AG20443 (cell line): ENCODE measurements at places on chromosomes 16 and 17.

DNA sequence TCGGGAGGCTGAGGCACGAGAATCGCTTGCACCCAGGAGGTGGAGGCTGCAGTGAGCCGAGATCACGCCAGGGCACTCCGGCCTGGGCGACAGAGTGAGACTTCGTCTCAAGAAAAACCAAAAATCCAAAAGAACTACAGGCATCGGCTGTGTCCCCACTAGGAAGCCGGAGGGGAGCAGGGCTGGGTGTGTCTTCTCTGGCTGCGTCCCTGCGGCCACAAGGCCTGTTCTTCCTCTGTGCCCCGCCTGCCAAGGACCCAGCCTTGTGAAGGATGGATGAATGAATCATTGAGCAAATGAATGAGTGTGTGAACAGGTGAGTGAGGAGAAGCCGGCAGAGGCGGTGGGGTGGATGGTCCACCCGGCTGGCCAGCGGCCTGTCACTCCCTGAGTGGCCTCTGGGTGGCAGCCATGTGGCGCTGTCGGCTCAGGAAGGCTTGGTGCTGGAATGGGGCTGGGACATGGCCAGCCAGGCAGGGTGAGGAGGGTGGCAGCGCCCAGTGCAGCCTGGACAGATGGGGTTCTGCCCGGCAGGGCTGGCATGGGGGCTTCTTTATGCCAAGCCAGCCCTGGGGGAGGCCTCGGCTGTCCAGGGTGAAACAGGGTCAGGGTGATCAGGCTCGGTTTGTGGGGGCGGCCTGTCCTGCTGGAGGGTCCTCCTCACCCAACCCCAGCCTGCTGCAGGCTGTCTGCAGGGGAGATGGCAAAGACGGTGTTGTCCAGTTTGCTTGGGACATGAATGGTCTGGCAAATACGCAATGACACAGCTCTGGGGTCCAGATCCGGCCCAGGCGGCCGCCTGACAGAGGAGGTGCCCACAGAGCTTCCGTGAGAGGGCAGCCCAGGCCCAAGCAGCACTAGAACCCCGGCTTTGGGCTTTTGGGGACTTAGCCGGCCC lies 21.7 kb downstream of the SLC25A10 start:
- peak; percentile 96 for DNase-seq

DNA sequence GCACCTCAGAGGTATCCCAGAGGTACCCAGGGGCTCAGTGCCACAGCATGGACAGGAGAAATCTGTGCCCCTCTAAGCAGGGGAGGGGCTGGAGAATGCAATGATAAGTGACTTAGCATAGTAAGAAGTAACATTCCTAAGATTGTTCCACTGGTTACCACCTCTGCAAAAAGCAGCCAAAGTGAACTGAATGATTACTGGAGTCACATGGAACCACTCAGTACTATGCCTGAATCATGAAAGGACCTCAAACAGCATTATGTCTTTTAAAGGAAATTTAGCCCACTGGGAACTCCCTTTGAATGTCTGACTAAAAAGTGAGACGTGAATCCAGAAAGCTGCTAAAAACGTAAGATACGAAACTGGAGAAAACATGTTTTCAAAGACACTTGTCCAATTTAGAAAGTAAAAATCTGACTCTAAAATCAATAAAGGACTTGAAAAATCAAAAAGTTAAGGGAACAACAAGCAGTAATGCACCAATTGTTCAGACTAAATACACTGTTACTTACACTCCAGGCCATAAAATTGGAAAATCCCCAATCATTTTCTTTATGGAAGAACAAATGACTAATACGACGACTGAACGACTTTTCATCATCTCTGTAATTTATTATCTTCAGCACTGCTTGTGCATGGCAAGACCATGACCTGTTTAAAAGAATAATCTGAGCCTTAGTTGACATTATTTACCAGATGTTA lies 38.6 kb downstream of the LITAFD start:
- peak; percentile 44 for DNase-seq

DNA sequence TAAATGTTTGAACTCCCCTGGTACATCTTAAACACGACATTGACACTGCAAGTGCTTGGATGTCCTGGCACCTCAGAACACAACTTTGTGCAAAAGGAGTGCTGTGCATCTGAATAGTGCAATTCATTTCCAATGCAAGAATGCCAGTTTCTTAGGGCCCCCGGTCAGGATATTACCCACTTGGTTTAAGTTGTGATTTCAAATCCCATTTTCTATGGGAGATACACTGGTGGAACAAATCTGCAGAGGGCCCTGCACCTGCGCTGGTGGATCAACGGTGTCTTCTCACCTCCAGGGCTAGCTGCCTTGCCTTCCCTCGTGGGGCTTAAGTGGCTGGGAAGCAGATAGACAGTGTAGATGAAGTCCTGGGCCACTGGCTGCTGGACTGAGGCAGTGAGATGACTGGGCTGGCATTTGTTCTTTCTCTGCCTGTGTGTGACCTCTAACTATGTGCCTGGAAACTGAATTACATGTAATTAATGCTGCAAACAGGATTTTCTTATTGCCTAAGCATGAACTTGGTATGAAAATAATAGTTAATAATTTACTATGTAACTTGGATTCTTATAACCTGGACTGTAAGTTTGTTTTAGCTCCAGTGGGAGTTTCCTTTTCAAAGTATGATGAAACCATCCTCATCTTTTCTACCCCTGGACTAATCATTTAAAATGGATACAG lies 20.9 kb downstream of the HAPSTR1 start:
- DNase-seq = no peak

- peak; percentile 48 for DNase-seq
Observed at GRCh38 chr16:82432261-82432660, 194.5 kb upstream of the CDH13 start.

DNA sequence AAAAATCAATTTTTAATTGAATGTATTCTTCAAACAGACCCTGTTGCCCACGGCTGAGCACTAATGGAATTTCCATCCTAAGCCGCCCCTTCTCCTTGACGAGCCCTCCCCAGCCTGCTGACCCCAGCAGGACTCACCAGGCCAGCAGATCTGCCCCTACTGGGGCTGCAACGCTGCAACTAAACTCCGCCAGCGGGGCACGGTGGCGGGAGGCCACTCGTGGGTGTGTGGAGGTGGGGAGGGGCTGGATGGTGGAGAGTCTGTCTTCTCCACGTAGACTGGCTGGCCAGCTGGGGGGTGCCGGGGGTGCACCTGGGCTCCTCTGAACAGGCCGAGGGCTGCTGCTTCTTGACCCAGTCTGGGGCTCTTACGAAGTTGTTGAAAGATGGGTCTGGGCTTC lies 67.8 kb downstream of the ENGASE start:
- no peak for DNase-seq

DNA sequence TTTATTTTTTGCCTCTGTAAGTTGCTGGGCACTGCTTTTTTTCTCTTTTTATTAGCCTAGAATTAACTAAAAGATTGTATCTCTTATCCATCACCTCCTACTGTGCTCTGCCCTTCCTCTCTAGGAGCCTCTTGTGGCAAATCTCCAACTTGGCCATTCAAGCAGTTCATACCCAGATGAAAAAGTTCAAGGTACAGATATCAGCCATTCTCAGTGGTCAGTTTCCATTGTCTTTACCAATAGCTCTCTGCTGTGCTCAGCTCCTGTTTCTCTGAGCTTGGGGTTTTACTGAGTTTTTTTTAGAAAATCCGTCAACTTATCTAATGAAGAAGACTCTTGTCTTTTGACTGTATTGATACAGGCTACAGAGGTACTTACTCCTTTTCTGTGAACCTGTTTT lies 15.6 kb downstream of the MOSMO start:
- no peak for DNase-seq

DNA sequence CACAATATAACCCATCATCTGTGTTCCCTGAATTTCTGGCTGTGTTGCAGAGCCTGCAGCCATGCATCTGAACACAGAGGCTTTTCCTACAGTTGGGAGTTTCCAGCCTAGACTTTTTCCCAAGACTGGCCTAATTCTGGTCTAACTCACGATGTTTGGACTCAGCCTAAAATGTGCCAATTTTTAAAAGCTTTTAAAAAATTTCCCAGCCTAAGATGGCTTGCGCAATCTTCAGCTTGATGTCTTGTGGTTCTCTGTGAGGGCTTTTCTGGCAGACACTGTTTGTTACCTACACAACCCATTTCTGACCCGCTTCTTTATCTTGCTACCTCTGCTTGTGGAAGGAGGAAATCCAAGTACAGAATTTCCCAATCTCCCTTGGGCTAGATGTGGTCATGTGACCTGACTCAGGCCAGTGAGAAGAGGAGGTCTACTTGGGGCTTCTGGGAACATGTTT lies 72.7 kb upstream of the GAS7 start:
- DNase-seq = peak; percentile 42

DNA sequence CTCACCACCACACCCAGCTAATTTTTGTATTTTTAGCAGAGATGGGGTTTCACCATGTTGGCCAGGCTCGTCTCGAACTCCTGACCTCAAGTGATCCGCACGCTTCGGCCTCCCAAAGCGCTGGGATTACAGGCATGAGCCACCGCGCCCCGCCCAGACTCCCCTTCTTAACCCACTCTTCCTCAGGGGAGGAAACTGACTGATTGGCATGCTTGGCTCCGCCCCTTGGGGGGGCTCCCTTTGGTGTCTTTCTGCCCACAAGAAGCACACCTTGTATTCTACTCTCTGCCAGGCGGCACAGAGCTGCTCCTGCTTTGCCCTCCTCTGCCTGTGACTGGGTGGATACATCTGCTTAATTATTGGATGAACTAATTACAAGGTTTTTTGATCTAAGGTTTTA lies 4.7 kb upstream of the ASGR2 start:
- no peak for DNase-seq

DNA sequence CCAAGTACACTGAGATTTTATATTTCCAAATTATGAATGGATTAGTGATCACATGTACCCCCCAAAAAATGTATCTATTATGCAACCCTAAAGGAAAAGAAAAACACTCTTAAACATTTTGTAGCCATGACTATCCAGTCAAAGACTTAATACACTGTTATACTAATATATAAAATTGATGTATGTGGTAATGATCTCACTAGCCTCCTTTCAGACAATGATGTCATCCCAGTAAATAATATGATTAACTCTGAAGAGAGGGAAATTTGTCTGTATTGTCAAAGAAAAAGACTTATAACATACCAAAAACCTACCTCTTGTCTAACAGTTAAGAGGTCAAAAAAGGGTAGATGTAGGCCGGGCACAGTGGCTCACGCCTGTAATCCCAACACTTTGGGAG lies 80.7 kb downstream of the USP32 start:
- DNase-seq = no peak

DNA sequence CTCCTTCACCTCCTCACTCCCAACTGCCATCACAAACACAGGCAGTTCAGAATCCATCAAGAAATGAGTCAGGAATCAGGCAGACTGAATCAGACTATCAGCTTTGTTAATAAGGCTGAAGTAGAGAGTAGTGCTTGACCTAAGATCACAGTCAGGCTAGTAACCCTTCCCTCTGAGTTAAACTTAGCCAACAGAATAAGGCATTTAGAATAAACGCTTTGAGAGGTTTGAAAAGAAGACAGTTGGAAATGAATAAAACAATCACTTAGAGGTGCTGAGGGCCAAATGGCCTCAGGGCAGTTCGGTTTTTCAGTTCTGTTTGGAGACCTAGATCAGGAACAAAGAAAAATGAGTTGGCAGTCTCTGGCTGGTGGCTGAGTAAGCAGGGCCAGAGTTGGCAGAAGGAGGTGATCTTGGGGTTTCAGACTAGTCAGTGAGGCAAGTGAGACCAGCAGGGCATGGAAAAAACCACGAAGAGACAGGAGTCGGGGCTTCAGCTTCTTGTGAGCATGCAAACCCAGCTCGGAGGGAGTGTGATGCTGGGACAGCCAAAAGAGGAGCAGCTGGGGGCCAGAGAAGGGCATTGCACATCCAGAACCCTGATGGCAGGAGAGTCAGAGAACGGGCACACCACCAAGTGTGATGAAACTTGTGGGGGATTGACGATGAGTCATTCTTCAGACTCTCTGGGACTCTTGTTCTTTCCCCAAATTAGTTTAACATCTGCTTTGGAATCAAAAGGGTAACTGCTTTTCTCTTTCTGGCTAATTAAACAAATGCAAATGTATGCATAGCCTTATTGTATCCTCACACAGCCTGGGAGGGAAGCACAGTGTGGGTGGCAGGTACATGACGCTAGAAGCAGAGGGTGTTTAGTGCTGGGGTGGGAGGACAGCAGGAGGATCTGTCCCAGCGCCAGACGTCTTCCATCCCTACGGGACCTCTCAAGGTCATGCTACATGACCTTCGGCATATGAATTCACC lies 54.8 kb downstream of the SPECC1 start:
- peak; percentile 92 for DNase-seq

DNA sequence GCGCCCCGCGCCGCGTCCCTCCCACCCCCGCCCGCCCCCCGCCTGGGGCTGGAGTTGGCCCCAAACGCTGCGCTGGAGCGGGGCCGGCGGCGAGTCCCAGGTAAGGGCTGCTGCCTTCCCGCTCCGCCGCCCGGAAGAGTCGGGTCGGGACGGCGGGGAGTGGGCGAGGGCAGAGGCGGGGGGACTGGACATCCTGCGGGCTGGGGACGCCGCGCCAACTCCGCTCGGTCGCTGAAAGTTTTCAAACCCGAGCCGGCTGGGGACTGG lies 469 bp downstream of the GPRC5C start:
- DNase-seq = no peak

DNA sequence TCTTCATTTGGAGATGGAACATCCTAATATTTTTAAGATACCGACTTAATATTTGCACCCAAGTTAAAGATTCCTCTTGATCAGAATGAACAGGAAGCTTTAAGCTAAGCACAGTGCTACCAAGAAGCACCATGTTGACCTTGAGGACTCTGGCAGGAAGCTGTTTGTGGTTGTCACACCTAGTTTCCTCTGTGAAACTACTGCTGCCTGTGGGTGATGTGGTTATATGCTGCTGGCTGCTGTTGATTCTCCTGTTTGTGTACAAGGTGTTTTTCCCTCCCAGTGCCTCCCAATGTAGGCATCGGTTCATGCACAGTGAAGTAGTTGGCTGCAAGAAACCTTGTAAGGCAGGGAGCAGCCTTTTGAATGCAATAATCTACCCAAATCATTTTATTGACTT lies 23.4 kb downstream of the RBL2 start:
- DNase-seq = no peak

DNA sequence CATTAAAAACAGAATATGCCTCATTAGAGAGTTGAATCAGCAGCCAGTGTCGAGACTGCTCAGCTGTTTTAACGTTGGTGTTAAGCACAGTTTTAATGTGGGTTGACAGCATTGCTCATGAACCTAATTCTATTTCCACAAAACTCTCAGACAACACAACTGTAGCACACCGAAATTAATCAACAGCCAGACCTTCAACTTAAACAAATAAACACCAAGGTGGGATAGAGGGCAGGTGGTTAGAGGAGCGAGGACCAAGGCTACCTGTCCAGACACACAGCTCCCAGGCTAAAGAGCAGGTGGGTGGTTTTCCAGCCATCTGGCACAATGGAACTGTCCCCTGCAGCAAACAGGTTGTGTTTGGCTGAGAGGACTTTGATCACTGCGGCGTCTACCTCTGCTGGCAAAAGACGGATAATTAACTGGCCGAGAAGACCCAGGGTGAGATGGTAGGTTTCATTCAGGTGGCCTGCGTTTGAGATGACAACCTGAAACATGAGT lies 69.6 kb upstream of the ATP2A3 start:
- no peak for DNase-seq

DNA sequence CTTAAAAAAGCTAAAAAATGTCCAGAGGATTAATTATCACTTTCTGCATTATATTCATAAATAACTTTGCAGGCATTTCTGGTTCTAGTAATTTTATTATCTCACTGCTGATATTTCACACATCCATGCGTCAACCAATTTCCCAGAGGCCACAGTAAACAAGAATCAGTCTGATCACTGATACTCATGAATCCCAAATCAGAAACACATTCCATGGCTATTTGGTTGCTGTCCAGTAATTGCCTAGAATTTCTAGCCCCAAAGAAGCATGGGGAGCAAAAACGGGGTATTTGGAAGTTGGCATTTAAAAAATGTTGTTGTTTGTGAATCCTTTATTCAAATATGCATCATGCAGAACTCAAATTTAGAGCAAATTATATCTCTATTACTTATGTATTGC lies 244.8 kb downstream of the CDH8 start:
- peak; percentile 10 for DNase-seq
